ENCODE measurements at places on chromosomes 3 and 15.

- peaks cover 22% of the 10 kb centered on the region for H3K4me1 ChIP-seq
- DNase-seq, result no peak
- H3K4me3 ChIP-seq, result no peak overlapping the region
Observed at GRCh38 chr15:57037548-57037947, 119.1 kb downstream of the TCF12 start.

DNA sequence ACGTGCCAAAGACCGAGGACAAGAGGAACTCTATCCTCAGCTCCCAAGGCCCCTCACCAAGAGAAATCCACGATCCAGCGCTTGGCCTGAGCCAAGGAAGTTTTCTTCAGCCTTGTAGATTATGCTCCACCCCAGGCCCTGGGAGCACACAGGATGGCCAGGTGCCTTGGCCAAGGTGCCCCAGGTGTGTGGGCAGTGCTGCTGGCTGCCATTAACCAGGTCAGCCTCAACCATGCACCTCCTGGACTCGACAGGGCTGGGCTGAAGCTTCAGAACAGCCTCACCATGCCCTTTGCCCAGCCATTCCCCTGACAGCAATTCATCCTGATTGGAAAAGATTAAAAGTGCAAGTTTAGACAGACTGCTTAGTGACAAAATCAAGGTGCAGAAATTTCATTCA, 10.9 kb upstream of the MESP1 start:
- no peaks in the 10 kb centered on the region for H3K4me1 ChIP-seq
- H3K36me3 ChIP-seq, result no peaks in the 10 kb centered on the region
- DNase-seq, result no peak
- H3K27me3 ChIP-seq, result peaks cover 4% of the 10 kb centered on the region
- H3K27ac ChIP-seq, result no peak overlapping the region

DNA sequence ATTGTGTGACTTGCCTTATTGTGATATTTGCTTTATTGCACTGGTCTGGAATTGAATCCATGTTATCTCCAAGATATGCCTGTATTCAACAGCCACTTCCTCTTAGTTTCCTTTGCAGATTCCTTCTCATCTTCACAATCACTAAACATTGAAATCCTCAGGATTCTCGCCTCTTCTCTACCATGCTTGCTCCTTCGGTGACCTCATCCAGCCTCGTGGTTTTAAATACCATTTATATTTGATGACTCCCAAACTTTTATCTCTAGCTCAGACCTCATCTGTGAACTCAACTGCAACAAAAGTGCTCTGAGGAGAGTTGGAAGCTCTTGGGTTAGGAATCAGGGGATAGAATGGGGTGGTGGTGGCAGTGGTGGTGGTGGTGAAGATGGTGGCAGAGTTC, 19.9 kb downstream of the POLR2M start:
- H3K4me1 ChIP-seq, result no peaks in the 10 kb centered on the region
- H3K27me3 ChIP-seq, result no peaks in the 10 kb centered on the region
- H3K4me3 ChIP-seq, result no peak overlapping the region
- peaks cover 5% of the 10 kb centered on the region for H3K36me3 ChIP-seq

GRCh38 chr3:78728406-78729145, 1039.2 kb downstream of the ROBO1 start:
- no peak overlapping the region for H3K27ac ChIP-seq
- no peaks in the 10 kb centered on the region for H3K4me1 ChIP-seq
- no peak overlapping the region for H3K4me3 ChIP-seq
- no peak for DNase-seq

- DNase-seq, result no peak
- peaks cover 13% of the 10 kb centered on the region for H3K36me3 ChIP-seq
- peak overlapping the region; percentile 80 for H3K27ac ChIP-seq
- peak overlapping the region; percentile 48 for H3K4me3 ChIP-seq
- H3K27me3 ChIP-seq, result no peaks in the 10 kb centered on the region
Observed at GRCh38 chr3:151210676-151211381, 7.8 kb upstream of the GPR171 start.

DNA sequence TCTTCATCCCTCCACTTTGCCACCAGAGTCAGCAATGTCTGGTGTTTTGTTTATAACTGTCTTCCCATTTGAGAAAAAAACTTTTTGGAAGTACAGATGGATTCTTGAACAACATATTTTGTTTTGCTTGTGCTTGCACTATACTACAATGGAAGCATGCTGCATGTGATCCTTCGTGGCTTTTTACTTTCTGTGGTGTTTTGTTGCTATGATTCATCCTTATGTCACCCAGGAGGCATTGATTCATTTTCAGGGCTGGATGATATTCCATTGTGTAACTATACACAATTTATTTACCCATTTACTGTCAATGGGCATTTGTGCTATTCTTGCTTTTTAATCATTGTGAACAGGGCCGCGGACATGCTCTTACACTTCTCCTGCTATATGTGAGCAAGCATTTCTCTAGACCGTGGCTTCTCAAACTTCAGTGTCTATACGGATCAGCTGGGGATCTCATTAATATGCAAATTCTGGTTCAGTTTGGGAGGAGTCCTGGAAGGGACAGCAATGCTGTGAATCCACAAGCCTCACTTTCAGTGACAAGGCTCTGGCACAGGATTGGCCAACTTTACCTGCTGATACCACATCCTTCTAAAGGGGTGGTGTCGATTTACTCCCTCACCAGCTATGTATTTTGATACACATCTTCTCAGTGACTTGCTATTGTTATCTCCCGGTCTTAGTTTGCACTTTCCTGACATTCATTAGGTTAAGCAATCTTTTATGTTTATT, 65.9 kb downstream of the POLR2M start:
- H3K27ac ChIP-seq, result no peak overlapping the region
- H3K4me3 ChIP-seq, result no peak overlapping the region
- no peaks in the 10 kb centered on the region for H3K27me3 ChIP-seq
- DNase-seq, result no peak
- H3K36me3 ChIP-seq, result no peaks in the 10 kb centered on the region

GRCh38 chr15:59828263-59828662, 139.1 kb upstream of the BNIP2 start:
- H3K36me3 ChIP-seq, result peaks cover 2% of the 10 kb centered on the region
- H3K27ac ChIP-seq, result no peak overlapping the region
- no peak for DNase-seq

- H3K36me3 ChIP-seq, result no peaks in the 10 kb centered on the region
- H3K4me3 ChIP-seq, result no peak overlapping the region
- H3K4me1 ChIP-seq, result no peaks in the 10 kb centered on the region
- H3K27me3 ChIP-seq, result no peaks in the 10 kb centered on the region
- DNase-seq, result no peak
Observed at GRCh38 chr3:55899887-55900286, 412.8 kb upstream of the WNT5A start.

GRCh38 chr15:28892789-28893610, 7.2 kb downstream of the APBA2 start:
- no peaks in the 10 kb centered on the region for H3K36me3 ChIP-seq
- peaks cover 13% of the 10 kb centered on the region for H3K27me3 ChIP-seq
- no peak overlapping the region for H3K27ac ChIP-seq
- DNase-seq, result no peak
- peaks cover 30% of the 10 kb centered on the region for H3K4me1 ChIP-seq
- no peak overlapping the region for H3K4me3 ChIP-seq

GRCh38 chr3:167718582-167718981, 16.1 kb downstream of the PDCD10 start:
- no peak overlapping the region for H3K27ac ChIP-seq
- DNase-seq, result no peak
- peaks cover 49% of the 10 kb centered on the region for H3K36me3 ChIP-seq
- H3K27me3 ChIP-seq, result no peaks in the 10 kb centered on the region
- no peak overlapping the region for H3K4me3 ChIP-seq
- H3K4me1 ChIP-seq, result peaks cover 33% of the 10 kb centered on the region

- H3K4me3 ChIP-seq, result no peak overlapping the region
Observed at GRCh38 chr3:72401005-72401545, 447.2 kb downstream of the SHQ1 start.

DNA sequence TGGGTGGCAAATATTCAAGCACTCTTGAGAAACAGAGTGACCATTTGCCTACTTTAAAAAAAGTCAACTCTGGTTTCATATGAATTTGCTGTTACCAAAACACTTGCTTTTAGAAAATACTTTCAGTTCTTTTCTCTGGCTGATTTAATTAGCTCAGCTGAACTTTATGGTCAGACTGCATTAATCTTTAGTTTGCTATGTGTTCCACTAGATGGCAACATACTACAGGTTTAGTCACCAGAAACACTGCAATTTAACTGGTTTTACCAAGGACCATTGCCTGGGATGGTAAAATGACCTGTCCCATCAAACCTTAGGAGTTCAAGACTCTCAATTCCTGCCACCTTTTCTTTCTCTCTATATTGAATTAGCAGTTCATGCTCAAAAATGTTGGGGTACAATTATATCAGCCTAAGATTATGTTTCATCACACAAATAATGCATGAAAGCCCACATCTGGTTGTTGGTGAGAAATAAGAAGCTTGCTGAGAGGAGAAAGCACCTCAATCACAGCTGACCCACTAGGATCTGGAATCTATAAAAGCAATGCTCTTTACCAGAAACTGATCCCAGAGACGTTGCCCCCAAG, 14.2 kb downstream of the EIF4E3 start:
- no peak overlapping the region for H3K27ac ChIP-seq
- no peaks in the 10 kb centered on the region for H3K27me3 ChIP-seq
- H3K4me3 ChIP-seq, result no peak overlapping the region
- no peak for DNase-seq

DNA sequence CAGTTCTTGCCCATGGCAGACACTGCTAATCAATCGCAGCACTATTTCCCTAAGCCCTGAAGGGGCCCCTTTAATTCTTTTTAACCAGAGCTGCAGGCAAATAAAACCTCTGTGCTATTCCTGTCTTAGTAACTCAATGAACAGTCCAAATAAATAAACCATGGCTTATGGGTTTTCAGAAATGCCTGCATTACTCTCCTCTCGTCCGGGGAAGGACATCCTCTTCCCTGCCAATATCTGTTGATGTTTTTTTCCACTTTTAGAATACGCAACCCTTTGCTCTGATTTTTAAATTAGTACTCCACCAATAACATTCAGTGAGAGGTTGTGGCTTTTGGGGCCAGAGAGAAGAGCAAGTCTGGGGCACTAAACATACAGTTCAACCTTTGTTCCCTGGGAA, 35.2 kb upstream of the PRICKLE2 start:
- no peak overlapping the region for H3K27ac ChIP-seq
- no peaks in the 10 kb centered on the region for H3K27me3 ChIP-seq
- H3K4me1 ChIP-seq, result no peaks in the 10 kb centered on the region
- DNase-seq, result no peak

DNA sequence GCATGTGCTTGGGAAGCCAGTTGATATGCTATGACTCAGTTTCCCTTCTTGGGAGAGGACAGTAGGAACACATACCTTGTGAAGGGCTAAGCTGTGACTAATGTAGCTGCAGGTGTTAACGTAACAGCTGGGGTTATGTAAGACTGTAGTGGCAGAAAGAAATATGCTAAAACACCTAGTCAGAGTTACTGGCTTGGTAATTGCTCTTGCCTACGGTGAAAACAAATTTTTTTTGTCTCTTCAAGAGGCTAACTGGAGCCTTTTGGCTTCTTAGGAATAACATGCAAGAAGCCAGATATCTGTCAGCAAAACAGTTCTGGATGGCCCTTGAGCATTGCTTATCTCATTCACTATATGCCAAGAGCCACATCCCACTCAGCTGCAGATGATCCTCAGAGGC, 1.4 kb downstream of the MAPKBP1 start:
- H3K27ac ChIP-seq, result no peak overlapping the region
- H3K4me1 ChIP-seq, result peaks cover 73% of the 10 kb centered on the region
- no peaks in the 10 kb centered on the region for H3K27me3 ChIP-seq
- no peak for DNase-seq
- H3K4me3 ChIP-seq, result peak overlapping the region; percentile 93

GRCh38 chr3:189566550-189567130, 64.5 kb upstream of the TP63 start:
- DNase-seq, result no peak
- H3K27ac ChIP-seq, result no peak overlapping the region
- H3K4me3 ChIP-seq, result no peak overlapping the region
- H3K27me3 ChIP-seq, result peaks cover 2% of the 10 kb centered on the region
- no peaks in the 10 kb centered on the region for H3K36me3 ChIP-seq

DNA sequence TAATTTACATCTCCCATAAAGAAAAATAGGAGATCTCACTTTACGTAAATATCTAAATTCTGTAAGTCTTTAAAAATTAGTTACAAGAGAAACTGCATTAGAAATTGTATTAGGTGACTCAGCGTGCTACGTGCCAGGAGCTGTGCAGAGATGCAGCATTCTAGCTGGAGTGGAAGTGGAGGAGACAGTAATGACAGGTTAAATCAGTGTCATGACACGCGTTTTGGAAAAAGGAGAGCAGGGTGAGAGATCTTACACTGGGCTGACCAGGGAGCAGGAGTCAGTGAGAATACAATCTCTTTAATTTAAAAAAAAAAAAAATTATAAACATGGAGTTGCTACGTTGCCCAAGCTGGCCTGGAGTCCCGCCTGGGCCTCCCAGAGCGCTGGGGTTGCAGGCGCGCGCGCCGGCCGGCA, 635 bp downstream of the TUBGCP5 start:
- peaks cover 17% of the 10 kb centered on the region for H3K4me1 ChIP-seq
- no peak for DNase-seq

DNA sequence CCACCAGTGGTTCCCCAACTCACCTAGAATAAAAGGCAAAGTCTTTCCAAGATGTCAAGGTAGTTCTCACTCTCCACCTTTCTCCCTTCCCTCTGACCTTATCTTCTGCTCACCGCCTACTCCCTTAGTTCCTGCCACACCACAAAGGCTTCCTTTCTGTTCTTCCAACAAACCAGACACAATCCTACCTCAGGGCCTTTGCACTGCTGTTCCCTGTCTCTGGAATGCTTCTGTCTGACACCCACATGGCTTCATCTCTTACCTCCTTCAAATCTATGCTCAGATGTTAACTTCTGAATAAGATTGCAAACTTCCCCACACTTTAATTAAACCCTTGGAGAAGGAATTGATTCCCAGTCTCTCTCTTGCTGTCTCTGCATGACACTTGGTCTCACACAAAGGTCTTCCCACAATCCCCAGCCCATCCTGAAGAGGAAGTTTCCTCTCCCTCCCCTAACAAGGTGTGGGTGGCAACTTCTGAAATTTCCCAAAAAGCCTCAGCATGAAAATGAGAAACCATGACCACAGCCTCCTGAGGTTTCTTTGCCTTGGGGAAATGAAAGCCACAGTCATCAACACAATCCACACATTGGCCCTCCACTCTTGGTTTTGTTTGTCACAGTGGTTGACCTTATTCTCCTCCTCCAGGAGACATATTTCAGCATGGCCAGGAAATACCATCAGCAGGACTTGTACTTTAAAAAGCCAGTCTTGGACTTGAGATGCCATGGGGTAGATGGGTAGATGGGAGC, 3.0 kb upstream of the RYK start:
- H3K27me3 ChIP-seq, result peaks cover 41% of the 10 kb centered on the region
- DNase-seq, result no peak
- H3K4me3 ChIP-seq, result peak overlapping the region; percentile 13
- peaks cover 28% of the 10 kb centered on the region for H3K4me1 ChIP-seq
- peaks cover 5% of the 10 kb centered on the region for H3K36me3 ChIP-seq

DNA sequence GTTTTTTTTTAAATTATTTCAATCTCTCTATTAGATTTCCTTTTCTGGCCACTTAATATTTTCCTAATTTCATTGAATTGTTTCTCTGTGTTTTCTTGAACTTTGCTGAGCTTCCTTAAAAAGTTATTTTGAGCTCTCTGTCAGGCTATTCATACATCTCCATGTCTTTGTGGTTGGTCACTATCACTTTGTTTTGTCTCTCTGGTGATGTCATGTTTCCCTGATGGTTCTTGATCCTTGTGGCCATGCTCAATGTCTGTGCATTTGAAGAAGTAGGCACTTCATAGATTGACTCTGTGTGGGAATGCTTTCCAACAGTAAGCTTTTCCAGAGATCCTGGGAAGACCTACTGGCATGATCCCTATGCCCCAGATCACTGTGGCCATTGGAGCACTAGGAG, 18.6 kb downstream of the CD200R1 start:
- H3K27ac ChIP-seq, result no peak overlapping the region
- H3K4me3 ChIP-seq, result no peak overlapping the region
- peaks cover 32% of the 10 kb centered on the region for H3K4me1 ChIP-seq
- DNase-seq, result no peak
- H3K27me3 ChIP-seq, result no peaks in the 10 kb centered on the region
